ENCODE measurements at places on chromosomes 6 and 20.

DNA sequence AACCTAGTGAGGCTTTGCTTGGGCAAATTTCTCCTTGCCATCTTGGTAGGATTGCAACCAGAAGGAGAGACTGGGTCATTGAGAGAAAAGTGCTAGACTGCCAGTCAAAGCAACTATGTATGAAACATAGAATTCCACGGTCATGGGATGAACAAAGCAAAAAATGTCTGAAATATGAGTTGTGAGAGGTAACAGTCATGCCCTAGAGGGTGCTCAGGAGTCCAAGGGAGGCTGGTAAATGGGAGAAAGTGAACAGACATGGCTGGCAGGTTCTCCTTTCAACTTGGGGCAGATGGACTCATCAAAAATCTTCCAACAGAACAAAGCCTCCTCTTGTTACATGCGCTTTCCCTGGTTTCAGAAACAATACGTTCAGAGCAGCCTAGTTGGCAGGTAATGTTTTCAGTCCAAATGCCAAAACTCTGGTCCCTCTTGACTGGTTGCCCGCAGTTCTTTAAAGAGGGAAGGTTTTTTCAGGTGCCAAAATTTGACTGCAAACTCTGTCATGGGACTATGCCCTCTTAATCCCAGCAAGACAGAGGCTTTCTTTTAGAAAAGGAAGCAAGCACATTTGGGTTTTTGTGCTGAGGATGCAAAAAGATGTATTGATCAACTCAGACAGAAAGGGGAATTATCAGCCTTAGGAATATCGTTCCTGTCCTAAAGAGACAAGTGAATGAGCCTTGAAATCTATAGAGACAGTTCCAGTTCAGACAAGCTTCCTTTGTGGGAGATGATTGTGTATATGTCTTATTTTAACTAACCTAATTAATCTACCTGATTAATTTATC lies 68.5 kb upstream of the SASH1 start:
- DNase-seq = no peak

DNA sequence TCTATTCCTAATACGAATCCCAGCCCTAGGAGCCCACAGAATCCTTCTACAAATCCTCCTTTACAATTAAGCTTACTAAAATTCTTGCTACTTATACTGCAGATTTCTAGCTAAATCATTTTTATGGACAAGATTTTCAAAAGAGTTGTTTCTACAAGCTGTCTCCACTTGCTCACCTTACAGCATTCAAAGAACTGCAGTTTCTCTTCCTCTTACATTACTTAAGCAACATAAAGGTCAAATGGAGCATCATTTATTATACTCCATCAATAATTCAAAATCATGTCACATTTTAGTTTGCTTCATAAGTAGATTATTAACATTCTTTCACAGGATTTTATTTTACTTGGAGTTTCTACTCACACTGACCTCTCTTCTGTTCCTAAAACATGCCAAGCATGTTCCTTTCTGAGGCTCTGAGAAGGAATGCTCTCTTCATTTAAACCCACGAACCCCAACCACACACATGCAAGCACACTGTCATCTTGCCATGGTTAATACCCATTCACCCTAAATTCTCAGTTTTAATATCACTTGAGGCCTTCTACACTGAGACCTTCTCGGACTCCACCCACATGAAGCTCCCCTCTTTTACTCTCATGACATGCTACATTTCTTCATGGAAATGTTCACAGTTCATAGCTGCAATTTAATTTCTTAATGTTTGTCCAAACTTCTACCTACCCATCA lies 388.2 kb downstream of the TBC1D32 start:
- DNase-seq = no peak

DNA sequence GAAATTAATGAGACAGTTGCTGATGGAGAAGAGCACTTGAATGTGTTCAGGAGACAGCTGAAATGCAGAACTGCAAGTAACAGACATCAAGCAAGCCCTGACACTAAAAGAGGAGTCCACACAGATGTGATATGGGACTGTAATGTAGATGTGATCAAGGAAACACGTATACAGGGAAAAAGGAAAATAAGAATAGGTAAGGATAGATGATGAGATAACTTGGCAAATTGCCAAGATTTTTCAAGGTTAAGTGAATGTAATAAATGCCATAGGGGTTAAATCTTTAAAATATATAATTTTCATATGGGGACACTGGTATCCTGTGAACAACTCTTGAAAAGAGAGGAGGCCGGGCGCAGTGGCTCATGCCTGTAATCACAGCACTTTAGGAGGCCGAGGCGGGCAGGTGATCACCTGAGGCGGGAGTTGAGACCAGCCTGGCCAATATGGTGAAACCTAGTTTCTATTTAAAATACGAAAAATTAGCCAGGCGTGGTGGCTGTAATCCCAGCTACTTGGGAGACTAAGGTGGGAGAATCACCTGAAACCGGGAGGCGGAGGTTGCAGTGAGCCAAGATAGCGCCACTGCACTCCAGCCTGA lies 7.2 kb upstream of the SNX14 start:
- DNase-seq = no peak

DNA sequence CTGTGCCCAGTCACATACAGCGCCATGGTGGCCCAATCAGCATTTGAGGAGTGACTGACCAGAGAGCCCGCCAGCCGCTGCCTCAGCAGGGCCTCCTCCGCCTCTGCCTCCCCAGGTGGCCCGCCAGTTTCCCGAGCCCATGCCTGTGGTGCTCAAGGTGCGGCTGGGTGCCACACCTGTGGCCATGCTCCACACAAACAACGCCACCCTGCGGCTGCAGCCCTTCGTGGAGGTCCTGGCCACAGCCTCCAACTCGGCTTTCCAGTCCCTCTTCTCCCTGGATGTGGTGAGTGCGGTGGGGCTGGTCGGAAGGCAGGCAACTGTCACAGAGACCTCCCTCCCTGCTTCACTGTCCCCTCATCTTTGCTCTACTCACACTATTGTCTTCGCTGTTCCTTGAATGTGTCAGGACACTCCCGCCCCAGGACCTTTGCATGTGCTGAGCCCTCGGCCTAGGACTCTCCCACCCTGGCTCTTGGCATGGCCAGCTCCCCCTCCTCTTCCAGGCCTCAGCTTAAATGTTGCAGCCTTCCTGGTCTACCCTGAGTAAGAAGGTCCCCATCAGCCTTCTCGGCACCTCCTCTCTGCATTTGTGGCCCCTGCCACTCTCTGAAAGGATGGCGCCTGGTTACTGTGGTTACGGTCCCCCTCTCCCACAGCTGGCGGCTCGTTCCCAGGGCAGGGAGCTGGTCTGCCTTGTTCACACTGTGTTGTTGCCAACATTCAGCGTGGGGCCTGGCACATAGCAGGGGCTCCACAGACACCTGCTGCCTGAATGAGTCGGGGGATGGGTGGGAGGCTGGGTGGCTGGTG lies 11.8 kb upstream of the BPIFB6 start:
- DNase-seq = no peak

DNA sequence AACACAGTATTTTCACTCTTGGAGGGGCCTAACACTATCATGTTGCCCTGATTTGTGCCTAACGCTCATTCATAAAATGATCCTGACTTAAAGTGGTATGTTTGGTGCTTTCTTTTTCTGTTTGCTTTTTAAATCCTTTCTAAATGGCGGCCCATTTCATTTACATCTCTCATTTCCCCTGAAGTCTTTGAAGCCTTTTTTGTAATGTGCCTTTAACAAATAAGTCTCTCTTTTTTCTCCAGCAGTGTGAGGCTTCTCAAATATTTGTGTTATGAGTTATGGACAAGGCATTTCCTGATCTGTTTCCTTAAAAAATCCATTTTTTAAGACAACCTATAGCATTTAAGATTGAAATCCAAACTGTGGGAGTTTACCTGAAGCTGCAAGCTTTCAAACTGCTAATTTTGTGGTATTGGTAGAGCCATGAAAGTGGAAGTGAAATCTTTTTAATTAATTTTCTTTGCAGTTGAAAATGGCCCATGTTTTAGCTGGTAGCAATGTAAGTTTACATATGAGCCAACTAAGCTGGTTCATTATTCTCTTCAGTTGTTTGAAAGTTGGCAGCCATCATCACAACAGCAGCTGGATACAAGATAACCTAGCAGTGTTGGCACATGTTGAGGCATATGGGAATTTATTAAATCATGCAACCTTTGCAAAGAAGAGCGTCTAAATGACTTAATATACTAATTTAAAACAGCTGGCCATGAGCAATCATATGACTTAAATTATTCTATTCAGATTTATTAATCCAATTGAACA lies 469.7 kb downstream of the CDKAL1 start:
- DNase-seq = no peak

DNA sequence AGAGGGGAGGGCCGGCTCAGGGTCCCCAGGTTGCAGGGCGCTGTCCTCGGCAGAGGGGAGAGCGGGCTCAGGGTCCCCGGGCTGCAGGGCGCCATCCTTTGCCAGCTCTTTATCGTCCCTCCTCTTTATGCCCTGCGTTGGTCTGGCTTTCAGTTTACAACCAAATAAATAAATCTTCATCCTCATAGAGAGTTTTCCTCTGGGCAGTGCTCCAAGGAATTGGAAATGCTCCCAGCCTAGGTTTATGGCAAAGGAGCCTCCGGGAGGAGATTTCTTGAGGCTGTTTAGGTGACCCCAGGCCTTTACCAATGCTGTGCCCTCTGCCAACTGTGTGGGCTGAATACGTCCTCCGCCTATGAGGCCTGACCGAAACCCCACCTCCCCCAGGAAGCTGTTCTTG lies 60.2 kb downstream of the CHMP4B start:
- DNase-seq = no peak

DNA sequence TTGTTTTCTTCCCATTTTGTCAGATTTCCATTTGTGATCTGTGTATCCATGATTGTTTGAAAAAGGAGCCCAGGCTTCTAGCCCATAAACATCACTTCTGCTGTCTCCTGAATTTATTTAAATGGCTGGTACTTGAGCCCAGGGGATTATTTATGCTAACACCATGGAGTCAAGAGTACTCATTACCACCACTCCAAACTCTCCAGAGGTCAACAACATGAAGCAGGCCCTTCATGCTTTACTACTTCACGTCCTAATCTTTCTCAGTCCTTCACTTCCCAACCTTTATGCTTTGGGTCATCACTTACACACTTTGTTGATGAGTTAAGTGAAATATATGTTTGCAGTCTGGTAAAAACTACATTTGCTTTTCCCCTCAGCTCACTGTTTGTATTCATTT lies 247.8 kb downstream of the BMP2 start:
- no peak for DNase-seq

DNA sequence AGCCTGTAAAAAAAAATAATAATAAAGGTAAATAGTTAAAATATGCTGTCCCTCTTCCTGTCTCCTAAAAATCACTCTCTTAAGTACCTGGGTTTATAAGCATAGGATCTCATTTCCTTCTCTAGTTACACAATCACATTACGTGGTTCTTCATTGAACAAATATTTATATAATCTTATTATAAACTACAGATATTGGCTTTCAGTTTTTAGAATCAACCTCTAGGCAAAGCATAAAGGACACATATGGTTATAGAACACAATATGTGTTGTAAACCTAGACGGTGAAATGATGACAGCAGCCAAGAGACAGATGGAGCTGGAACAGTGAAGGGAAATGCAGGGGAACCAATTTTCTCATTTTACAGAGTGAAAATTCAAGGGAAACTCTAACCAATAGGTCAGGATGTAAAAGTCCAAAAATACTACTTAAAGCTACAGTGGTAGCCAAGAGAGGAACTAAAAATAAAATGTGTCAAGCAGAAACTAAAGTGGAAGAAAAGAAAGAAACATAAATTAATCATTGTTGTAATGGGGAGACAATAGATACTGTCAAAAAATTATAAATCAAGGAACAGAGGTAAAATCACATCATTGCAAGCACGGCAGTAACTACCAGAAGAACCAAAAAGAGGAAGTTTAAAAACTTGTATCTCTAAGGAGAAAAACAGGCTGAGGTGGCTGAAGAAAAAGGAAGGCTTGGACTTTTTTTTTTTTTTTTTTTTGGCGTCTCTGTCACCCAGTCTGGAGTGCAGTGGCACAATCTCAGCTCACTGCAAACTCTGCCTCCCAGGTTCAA lies 82.8 kb upstream of the CDYL start:
- no peak for DNase-seq

DNA sequence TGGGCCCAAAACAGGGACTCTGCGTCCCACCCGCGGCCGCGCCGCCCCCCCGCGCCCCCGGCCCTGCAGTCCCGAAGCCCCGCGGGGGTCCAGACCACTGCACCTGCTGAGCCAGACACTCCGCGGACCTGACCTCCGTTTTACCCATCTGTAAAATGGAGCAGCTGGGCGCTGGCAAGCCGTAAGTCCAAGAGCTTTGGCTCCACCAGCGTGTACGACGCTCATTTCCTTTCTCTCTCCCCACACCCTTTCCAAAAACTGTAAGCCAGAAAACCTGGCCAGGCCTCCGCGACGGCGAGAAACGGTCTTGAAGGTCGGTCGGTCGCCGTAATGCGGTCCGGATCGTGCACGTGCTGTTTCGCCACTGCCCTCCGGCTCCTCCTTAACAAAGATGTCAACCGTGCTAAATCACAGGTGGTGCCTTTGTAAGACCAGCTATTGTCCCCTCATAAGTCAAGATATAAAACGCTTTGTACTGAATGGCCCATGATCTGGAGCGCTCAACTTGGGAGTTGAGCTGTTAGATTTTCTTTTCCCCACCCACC lies 7.8 kb upstream of the NR2E1 start:
- DNase-seq = no peak

GRCh38 chr6:39517756-39518155 lies 195.3 kb upstream of the KCNK16 start:
- DNase-seq = no peak

Data from stimulated activated CD8-positive, alpha-beta memory T cell treated with anti-CD3 and anti-CD28 coated beads, Interleukin-15, amount 100 ng/mL, for 24 hours (primary cell).